ENCODE measurements at places on chromosomes 12 and 14.

GRCh38 chr12:40207551-40207950 is 17.2 kb upstream of the LRRK2 start:
- DNase-seq, result no peak

- no peak for DNase-seq
These were observed 77.8 kb downstream of the NDUFA12 start for GRCh38 chr12:94925729-94926128.

DNA sequence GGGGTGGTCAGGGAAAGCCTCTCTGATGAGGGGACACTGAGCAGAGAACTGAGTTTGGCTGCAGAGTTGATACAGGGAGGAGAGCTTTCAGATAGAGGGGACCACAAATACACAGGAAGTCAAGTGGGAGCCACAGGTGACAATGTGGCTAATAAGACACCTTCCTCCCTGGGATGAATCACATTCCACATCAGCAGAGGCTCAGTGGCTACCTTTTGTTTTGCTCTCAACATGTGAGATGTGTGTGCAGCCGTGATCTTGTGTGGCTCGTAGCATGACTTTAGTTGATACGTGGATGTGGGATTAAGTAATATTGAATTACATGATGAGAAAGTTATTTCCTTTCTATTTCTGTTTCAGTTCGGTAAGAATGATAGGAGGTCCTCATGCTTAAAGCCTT is 7.5 kb downstream of the CRADD start:
- no peak for DNase-seq

GRCh38 chr12:32365473-32366064 is 33.8 kb upstream of the FGD4 start:
- no peak for DNase-seq

- DNase-seq, result no peak
These were observed 109.0 kb upstream of the SLC35F4 start for GRCh38 chr14:57974896-57975295.

DNA sequence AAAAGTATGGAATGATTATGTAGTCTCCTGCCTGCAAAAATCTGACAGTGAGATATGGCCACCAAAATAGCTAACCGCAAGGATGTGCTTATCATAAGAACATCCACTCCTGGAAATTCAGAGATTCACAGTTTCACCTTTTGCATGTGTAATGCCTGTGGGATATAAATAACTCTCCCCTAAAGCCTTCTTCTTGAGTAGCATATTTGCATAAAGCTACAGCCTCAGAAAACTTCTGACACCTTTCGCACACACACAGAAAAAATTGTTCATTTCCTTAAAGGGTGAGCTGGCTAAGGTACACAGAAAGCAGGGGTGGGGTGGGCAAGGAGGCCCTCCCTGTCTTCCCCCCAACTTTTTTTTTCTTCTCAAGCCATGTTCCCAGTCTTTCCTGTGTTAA is 3.1 kb upstream of the IGF1 start:
- DNase-seq, result no peak
